ENCODE measurements at places on chromosomes 11 and 22. TPM values are rescaled to one million over a fixed set of nuclear protein-coding genes. Genes with fewer than 3 reads are reported as not detected.

CXCR5 gene
- total RNA-seq, result not detected

MMP27 gene
- not detected for total RNA-seq

OR10A2 gene
- not detected for total RNA-seq

DNA sequence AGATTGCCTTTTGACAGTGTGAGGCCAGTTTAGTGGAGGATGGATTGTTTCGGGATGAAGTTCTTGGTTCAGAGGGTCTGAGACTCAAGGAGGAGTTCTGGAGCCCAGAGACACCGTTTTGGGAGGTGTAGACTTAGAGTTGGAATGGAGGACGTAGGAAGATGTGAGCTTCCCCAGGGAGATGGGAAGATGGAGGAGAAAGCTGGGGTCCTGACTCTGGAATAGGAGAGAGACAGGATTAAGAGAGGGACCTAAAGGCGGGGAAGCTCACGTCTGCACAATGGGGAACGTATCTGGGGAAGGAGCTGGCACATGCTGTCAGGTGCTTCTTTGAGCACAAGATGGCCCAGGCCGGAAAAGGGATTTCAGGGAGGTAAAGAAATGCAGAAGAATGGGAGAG is 71.3 kb upstream of the CLDN5 start:
- H3K27ac ChIP-seq, result no peak overlapping the region
- no peaks in the 10 kb centered on the region for H3K4me1 ChIP-seq
- H3K4me3 ChIP-seq, result no peak overlapping the region
- DNase-seq, result no peak
- no peaks in the 10 kb centered on the region for H3K36me3 ChIP-seq

- no peak overlapping the region for H3K27ac ChIP-seq
- H3K4me3 ChIP-seq, result no peak overlapping the region
- H3K36me3 ChIP-seq, result no peaks in the 10 kb centered on the region
- DNase-seq, result no peak
- H3K27me3 ChIP-seq, result no peaks in the 10 kb centered on the region
These were observed 753.0 kb downstream of the NTM start for GRCh38 chr11:132123449-132123848.

DNA sequence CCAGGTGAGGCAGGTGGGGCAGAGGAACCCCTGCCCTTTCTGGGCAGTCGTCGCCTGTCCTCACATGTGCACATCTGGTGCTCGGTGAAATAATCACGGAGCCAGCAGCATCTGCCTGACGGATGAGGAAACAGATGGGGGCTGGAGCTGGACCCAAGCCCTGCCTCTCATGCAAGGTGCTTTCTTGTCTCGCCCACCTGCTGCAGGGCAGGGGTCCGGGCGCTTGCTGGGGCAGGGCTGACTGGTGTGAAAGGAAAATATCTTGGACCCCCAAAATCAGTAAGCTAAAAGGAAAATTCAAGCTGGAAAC is 3.3 kb downstream of the ALDH3B2 start:
- no peaks in the 10 kb centered on the region for H3K4me1 ChIP-seq
- no peak overlapping the region for H3K27ac ChIP-seq
- H3K36me3 ChIP-seq, result no peaks in the 10 kb centered on the region
- DNase-seq, result no peak
- no peaks in the 10 kb centered on the region for H3K27me3 ChIP-seq

- H3K27ac ChIP-seq, result no peak overlapping the region
- no peak overlapping the region for H3K4me3 ChIP-seq
- no peaks in the 10 kb centered on the region for H3K36me3 ChIP-seq
- no peaks in the 10 kb centered on the region for H3K4me1 ChIP-seq
These were observed 562 bp downstream of the FOLR3 start for GRCh38 chr11:72135891-72136683.

- H3K27me3 ChIP-seq, result no peaks in the 10 kb centered on the region
- H3K27ac ChIP-seq, result no peak overlapping the region
- peaks cover 8% of the 10 kb centered on the region for H3K4me1 ChIP-seq
- no peak overlapping the region for H3K4me3 ChIP-seq
- no peak for DNase-seq
- H3K36me3 ChIP-seq, result no peaks in the 10 kb centered on the region
These were observed 55.5 kb downstream of the PAK1 start for GRCh38 chr11:77418155-77418970.

- no peaks in the 10 kb centered on the region for H3K36me3 ChIP-seq
- no peaks in the 10 kb centered on the region for H3K27me3 ChIP-seq
- H3K27ac ChIP-seq, result no peak overlapping the region
- no peak for DNase-seq
- H3K4me3 ChIP-seq, result no peak overlapping the region
These were observed 343.9 kb downstream of the DYNC2H1 start for GRCh38 chr11:103453126-103453525.
